NCI-H2171 (cell line): ENCODE measurements at places on chromosomes 16 and 17.

GRCh38 chr16:87435372-87436224 is 43.5 kb downstream of the MAP1LC3B start:
- no peak for DNase-seq

GRCh38 chr17:77444628-77444983 is 303.8 kb downstream of the SEC14L1 start:
- no peak for DNase-seq

DNA sequence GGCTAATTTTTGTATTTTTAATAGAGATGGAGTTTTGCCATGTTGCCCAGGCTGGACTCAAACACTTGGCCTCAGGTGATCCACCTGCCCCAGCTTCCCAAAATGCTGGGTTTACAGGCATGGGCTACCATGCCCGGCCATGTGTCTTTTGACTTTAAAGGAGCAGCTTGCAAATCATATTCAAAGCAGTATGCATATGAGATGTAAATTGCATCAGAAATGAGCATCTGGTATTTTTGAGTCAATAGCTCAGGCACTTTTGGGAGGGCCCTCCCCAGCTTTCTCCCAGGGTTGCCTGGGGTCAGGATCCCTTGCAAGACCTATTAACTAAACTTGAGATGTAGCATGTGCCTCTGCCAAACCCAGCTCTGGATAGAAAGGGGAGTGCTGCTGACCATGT is 21.5 kb downstream of the EPOP start:
- DNase-seq: no peak

GRCh38 chr16:26118575-26118974 is 426.8 kb downstream of the HS3ST4 start:
- no peak for DNase-seq

DNA sequence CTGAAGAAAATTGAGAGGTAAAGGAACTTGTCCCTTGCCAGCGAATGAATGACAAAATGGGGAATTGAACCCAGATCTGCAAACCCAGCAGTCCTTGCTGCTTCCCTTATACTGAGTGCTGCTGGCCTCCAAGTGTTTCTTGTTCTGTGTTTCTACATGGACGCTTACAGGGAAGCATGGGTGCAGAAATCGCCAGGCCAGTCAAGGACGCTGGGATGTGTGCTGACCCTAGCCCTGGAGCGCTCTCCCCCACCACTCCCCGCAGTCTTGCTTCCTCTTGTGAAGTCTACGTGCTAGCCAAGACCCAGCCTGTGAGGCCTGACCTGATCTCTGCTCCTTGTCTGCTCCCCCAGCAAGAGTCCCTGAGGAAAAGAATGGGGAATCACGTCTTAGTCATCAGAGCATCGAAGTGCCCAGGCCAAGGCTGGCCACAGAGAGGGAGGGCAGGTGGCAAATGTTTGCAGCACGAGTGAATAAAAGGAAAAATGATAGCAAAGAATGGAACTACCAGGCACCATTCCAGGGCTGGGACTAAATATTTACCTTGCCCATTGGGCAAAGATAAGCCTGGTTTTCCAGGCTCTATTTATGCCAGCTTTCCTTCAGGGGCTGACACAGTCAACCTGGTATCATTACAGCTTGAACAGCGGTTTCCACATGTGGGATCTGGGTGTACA is 17.4 kb downstream of the CA4 start:
- no peak for DNase-seq

DNA sequence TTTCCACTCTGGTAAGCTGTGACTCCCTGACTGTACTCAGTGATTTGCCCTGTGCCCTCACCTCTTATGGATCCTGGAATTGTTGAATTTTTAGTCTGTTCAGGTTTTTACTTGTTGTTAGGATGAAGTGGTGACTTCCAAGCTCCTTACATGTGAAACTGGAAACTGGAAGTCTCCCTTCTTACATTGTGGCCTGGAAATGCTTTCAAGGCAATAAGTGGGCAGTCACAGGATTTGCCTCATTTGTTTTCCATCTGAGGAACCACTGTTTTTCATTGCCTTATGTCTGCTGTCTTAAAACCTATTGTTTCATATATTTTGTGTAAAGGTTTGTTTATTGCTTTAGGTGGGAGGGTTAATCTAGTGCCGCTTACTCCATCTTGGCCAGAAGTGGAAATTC is 155.8 kb downstream of the CYB561 start:
- no peak for DNase-seq

GRCh38 chr16:87552772-87553573 is 49.3 kb upstream of the JPH3 start:
- no peak for DNase-seq

GRCh38 chr16:74700438-74701225 is at the start of gene MLKL:
Gene MLKL, minus strand, starts transcription at chr16:74700862. Its CDS starts 5,105 bp downstream, at chr16:74695757.
- peak; percentile 22 for DNase-seq

GRCh38 chr17:29257756-29258155 is 11.1 kb downstream of the CRYBA1 start:
- no peak for DNase-seq

- no peak for DNase-seq
These were observed 553.3 kb upstream of the CDH11 start for GRCh38 chr16:65675161-65675560.

- no peak for DNase-seq
These were observed 17.1 kb downstream of the MYLK3 start for GRCh38 chr16:46730801-46731690.

DNA sequence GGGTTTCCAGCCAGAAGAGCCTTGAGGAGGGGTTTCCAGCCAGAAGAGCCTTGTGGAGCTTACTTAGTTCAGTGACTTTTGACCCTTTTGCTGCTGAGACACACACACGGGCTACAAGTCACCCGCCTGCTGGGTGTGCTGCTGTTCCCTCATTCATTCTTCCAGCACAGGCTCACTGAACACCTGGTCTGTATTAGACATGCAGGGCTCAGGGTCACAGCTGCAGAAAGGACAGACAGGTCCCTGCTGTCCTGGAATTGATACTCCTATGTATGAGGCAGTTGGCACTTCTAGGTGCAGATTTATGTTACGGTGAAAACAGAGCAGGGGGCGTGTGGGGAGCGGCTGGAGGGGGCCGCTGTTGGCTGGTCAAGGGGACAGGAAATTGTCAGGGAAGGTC is 6.8 kb downstream of the CACNG4 start:
- DNase-seq: no peak

DNA sequence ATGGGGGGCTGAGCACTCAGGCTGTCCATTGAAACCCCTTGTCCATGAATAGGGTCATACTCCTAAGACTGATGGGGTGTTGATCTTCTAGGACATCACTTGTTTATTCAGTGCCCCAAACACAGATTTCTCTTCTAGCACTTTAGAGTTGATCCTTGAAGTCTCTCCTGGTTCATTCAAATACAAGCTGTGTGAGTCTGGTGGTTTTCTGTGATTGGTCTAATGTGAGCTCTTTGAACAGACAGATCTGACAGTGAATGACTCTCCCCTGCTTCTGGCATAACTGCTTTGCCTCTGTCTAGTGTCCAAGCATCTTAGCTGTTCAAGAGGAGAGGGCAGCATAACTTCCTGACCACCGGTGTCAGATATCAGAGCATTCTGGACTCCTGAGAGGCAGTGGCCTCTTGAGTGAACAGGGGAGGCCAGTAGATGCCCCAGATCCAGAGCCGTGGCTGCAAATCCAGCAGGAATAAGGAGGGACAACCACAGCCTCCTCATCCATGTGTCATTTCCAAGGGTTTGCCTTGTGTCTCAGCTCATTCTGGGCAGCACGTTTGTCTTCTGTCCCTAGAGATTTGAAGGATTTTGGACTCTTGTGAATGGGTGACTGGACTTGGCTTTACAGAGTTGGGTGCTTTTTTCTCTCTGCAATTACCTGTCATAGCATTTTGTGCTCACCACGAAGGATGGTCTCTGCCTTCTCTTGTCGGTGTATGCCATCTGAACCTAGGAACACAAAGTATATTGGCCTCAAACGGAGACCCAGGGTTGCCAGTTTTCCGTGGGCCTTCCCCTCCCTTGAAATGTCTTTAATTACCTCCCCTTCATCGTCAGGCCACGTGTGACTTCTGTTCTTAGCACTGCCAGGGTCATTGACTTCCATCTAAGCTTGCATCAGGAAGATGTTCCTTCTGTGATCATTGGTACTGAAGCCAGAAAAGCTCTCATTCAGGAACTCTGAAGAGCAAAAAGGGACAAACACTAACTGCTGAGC is 13.9 kb upstream of the CLEC18C start:
- DNase-seq: no peak

DNA sequence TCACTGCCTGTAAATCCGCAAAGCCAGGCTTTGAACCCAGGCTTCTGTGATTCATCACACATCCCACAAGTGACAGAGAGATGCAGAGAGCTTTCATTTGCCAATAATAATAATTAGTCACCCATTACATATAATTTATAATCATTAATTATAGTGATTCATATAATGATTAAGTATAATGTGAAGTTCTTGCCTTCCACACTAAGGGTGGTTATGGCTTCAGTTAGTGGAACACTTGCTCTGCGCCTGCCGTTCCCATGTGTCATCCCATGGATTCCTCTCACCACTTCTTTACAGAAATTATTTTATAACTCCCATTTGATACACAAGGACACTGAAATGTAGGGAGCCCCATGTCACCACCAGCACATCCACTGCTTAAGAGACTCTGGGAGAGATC is 39.8 kb upstream of the XYLT1 start:
- DNase-seq: no peak

DNA sequence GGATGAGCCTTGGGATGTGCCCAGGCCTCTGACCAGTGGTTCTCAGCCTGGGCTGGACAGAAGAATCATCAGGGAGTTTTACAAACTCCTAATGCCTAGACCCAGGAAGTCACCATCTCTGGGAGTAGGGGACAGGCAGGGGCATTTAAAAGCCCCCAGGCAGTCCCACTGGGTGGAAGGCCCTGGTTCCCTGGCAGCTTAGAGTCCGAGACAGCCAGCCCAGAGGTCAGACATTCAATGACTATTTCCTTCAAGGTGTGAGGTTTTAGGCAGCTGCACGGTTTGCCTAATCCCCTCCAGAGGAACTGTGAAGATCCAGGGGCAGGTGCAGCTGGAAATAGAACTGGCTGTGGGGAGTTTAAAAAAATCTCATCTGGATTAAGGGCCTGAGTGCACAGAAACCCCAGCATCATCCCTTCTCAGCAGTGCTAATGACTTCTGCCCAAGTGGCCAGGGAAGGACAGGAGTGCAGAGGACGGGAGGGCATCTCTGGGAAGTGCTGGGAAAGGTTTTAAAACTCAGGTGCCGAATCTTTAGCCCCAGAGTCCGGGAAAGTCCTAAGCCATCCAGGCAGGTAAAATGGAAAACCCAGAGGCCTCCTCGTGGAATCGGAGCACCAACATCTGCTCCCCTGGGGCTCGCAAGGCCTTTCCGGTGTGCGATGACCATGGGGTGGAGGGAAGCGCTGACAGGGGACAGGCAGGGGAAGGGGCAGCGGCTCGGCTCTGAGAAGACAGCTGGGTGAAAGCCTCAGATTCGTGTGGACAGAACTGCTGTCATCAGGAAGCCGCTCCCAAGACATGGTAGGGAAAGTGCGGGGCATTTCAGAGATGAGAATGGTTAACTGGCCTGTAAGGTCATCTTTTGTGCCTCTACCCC is 1.5 kb upstream of the LGALS3BP start:
- no peak for DNase-seq

DNA sequence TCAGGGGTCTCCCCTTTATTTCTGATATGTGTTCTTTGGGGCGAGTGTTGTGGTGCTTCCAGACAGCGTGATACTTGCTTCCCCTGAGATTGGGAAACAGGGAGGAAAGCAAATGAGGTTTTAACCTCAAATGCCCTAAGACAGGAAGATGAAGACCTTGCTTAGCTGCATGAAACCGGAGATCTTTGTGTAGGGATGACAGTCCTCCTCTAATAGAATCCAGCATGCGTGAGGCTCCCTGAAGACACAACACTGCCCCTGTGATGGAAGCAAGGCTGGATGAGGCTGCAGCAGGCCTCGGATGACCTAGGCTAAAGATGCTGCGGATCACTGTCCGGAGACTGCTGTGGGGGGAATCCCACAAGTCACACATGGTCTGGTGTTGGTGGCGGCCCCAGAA is 491.0 kb downstream of the CDH13 start:
- DNase-seq: no peak

DNA sequence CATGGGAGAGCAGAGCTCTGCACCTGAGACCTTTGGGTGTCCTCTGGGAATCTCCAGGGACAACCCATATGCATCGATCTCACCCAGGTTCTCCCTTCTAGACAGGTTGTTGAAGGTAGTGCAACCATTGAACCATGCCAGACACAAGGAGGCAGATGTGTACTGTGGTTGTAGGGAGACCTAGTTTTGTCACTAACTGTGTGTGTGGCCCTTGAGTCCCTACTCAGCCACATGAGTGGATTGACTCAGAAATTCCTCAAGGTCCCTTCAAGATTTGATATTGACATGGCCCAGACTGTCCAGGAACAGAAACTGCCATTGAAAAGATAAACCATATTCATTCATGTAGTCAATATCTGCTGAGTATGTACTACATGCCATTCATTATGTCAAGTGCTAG is 396.4 kb upstream of the CCL2 start:
- DNase-seq: no peak

GRCh38 chr16:47493381-47494337 is 32.5 kb downstream of the PHKB start:
- DNase-seq: no peak

DNA sequence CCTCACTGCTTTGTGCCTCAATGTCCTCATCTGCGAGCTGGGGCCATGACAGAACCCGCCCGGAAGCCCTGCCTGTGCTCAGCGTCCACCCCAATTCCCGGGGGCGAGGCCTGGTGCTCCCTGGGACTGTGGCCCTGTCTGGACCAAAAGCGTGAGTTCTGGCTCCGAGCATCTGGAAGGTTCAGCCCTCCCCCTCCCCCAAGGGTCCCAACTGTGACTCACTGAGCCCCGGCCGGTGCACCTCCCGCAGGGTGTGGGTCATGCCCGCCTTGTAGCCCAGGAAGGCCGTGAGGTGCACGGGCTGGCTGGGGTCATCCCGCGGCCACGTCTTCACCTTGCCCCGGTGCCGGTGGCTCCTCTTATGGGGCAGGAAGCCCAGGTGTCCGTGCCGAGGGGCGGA is 755 bp downstream of the RPL3L start:
- DNase-seq: no peak

GRCh38 chr16:81127051-81127450 is 30.9 kb upstream of the GCSH start:
- DNase-seq: no peak

DNA sequence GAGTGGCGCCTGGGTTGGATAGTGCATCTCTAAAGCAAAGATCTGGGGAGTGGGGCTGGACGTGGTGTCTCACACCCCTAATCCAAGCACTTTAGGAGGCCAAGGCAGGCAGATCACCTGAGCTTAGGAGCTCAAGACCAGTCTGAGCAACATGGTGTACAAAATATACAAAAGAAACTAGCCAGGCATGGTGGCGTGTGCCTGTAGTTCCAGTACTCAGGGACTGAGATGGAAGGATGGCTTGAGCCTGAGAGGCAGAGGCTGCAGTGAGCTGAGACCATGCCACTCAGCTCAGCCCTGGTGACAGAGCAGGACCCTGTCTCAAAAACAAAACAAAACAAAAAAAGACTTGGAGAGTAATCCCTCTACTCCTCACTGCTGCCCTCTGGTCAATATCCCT is 96.0 kb downstream of the ZFHX3 start:
- no peak for DNase-seq

- no peak for DNase-seq
These were observed 177.5 kb upstream of the CDH8 start for GRCh38 chr16:62213763-62214162.
